Tibial artery (tissue), 4 donors: ENCODE measurements at places on chromosomes 13 and 19.

DNA sequence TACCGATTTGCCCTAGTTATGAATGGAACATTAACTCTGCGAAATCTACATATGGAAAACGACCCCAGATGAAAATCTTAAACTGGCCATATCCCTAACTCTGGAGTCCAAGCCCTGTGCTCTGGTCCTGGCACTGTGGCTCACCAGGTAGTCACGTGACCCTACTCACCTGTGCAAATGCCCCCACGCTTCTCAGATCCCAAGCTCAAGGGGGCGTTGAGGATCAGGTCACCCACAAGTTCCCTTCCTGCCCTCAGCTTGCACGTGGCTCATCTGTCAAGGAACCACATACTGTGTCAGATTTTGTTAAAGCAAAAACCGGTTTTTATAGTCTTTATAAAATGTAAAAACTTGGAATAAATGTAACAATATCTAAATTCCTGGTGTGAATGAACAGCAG is 324.0 kb downstream of the SHISA2 start:
- no peak overlapping the region for H3K27ac ChIP-seq
- H3K27me3 ChIP-seq = peaks cover 8% of the 10 kb centered on the region
- H3K36me3 ChIP-seq = no peaks in the 10 kb centered on the region
- H3K4me3 ChIP-seq = no peak overlapping the region
- no peaks in the 10 kb centered on the region for H3K4me1 ChIP-seq

- no peaks in the 10 kb centered on the region for H3K36me3 ChIP-seq
- H3K4me1 ChIP-seq = peaks cover 31% of the 10 kb centered on the region
- H3K27ac ChIP-seq = no peak overlapping the region
- DNase-seq = no peak
- no peak overlapping the region for H3K4me3 ChIP-seq
These were observed 10.2 kb downstream of the CARM1 start for GRCh38 chr19:10881403-10882107.

- no peak for DNase-seq
- H3K36me3 ChIP-seq = no peaks in the 10 kb centered on the region
- no peak overlapping the region for H3K27ac ChIP-seq
- no peaks in the 10 kb centered on the region for H3K27me3 ChIP-seq
- no peak overlapping the region for H3K4me3 ChIP-seq
These were observed 131.1 kb upstream of the NBEA start for GRCh38 chr13:34810996-34811395.

DNA sequence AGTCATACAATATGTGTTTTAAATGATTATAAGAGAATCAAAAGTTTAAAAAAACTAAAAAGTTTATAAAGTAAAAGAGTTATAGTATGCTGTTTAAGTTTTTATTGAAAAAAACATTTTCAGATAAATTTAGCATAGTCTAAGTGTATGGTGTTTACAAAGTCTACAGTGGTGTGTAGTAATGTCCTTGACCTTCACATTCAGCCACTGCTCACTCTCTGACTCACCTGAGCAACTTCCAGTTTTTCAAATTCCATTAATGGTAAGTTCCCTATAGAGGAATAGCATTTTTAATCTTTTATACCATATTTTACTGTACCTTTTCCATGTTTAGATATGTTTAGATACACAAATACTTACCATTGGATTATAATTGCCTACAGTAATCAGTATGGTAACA is 842.4 kb upstream of the KLHL1 start:
- H3K4me1 ChIP-seq = no peaks in the 10 kb centered on the region
- H3K4me3 ChIP-seq = no peak overlapping the region
- DNase-seq = no peak
- no peaks in the 10 kb centered on the region for H3K27me3 ChIP-seq
- no peak overlapping the region for H3K27ac ChIP-seq
- H3K36me3 ChIP-seq = no peaks in the 10 kb centered on the region

- H3K4me1 ChIP-seq = peaks cover 37% of the 10 kb centered on the region
- H3K27ac ChIP-seq = peak overlapping the region; percentile 97
- no peak for DNase-seq
- peak overlapping the region; percentile 97 for H3K4me3 ChIP-seq
- H3K27me3 ChIP-seq = no peaks in the 10 kb centered on the region
- H3K36me3 ChIP-seq = no peaks in the 10 kb centered on the region
These were observed 1.6 kb downstream of the LATS2 start for GRCh38 chr13:21059641-21060337.
